Lung microvascular endothelial cell (primary cell): ENCODE measurements at places on chromosomes 4 and X. TPM values are rescaled to one million over a fixed set of nuclear protein-coding genes. Genes with fewer than 3 reads are reported as not detected.

ITM2A gene
- total RNA-seq = 25.4 and 96.1 TPM in 2 replicates

GCNA gene
- 0.44 and 1.8 TPM in 2 replicates for total RNA-seq

CYTL1 gene
- total RNA-seq = 4.6 and 17.0 TPM in 2 replicates

HSFX3 gene
- total RNA-seq = not detected in 2 replicates

MGARP gene
- 0.40 and 0.44 TPM in 2 replicates for total RNA-seq

CABS1 gene
- not detected in 2 replicates for total RNA-seq

PNPLA4 gene
- total RNA-seq = 5.0 and 7.8 TPM in 2 replicates

MAGEB10 gene
- total RNA-seq = not detected in 2 replicates

AFF2 gene
- 0.20 and 0.22 TPM in 2 replicates for total RNA-seq

SLC25A5 gene
- 146 and 223 TPM in 2 replicates for total RNA-seq

SLC34A2 gene
- total RNA-seq = not detected in 2 replicates

MAP7D2 gene
- total RNA-seq = under 0.01 TPM in 2 replicates

TEC gene
- 0.22 and 1.8 TPM in 2 replicates for total RNA-seq

FDCSP gene
- total RNA-seq = not detected in 2 replicates

PCDH19 gene
- under 0.01 and 0.20 TPM in 2 replicates for total RNA-seq

CLDN22 gene
- not detected in 2 replicates for total RNA-seq

SPANXA2 gene
- total RNA-seq = not detected in 2 replicates

TRPC3 gene
- not detected in 2 replicates for total RNA-seq

IL1RAPL2 gene
- not detected in 2 replicates for total RNA-seq

SMARCA1 gene
- total RNA-seq = 18.3 and 22.6 TPM in 2 replicates

FAM241A gene
- 6.8 and 8.1 TPM in 2 replicates for total RNA-seq

ABRAXAS1 gene
- 17.2 and 20.2 TPM in 2 replicates for total RNA-seq

CTAG2 gene
- not detected in 2 replicates for total RNA-seq

FGF13 gene
- 25.9 and 46.0 TPM in 2 replicates for total RNA-seq

IL13RA1 gene
- total RNA-seq = 44.9 and 53.6 TPM in 2 replicates

PNMA3 gene
- not detected in 2 replicates for total RNA-seq

NKX3-2 gene
- total RNA-seq = under 0.01 and 0.20 TPM in 2 replicates

DRD5 gene
- not detected in 2 replicates for total RNA-seq

GRPEL1 gene
- 15.3 and 21.6 TPM in 2 replicates for total RNA-seq

UGT2A1 gene
- total RNA-seq = not detected in 2 replicates

HPGD gene
- not detected in 2 replicates for total RNA-seq

SHROOM4 gene
- total RNA-seq = 22.9 and 27.6 TPM in 2 replicates

MAGED4B gene
- 15.5 and 71.0 TPM in 2 replicates for total RNA-seq

TLL1 gene
- 13.1 and 37.7 TPM in 2 replicates for total RNA-seq

ITGB1BP2 gene
- 0.22 and 0.40 TPM in 2 replicates for total RNA-seq

PYURF gene
- total RNA-seq = 75.0 and 77.6 TPM in 2 replicates

SORBS2 gene
- 94.8 and 143 TPM in 2 replicates for total RNA-seq

NXF2B gene
- total RNA-seq = not detected in 2 replicates

TLR1 gene
- total RNA-seq = 2.6 and 5.0 TPM in 2 replicates

HHIP gene
- 59.1 and 154 TPM in 2 replicates for total RNA-seq

OTC gene
- 0.22 and 1.2 TPM in 2 replicates for total RNA-seq

CTAG1A gene
- not detected in 2 replicates for total RNA-seq

KIAA1210 gene
- not detected in 2 replicates for total RNA-seq

RNF175 gene
- total RNA-seq = under 0.01 and 0.20 TPM in 2 replicates

ZAR1 gene
- total RNA-seq = not detected in 2 replicates

MAGEB17 gene
- not detected in 2 replicates for total RNA-seq

BGN gene
- total RNA-seq = 15.3 TPM in 2 replicates

SLC2A9 gene
- 0.65 and 0.79 TPM in 2 replicates for total RNA-seq

GPAT3 gene
- total RNA-seq = 18.5 and 23.4 TPM in 2 replicates

KCND1 gene
- 0.20 and 0.22 TPM in 2 replicates for total RNA-seq

ARHGAP24 gene
- 30.6 and 30.7 TPM in 2 replicates for total RNA-seq

CXCL11 gene
- 0.20 and 0.44 TPM in 2 replicates for total RNA-seq

NPY2R gene
- total RNA-seq = not detected in 2 replicates

TEX11 gene
- total RNA-seq = not detected in 2 replicates
